T-helper 17 cell (primary cell): ENCODE measurements at places on chromosomes 7 and 10.
A peak's percentile ranks its signal among the peaks of the same experiment; 100 is the strongest.

GRCh38 chr10:86964847-86965190, 3.5 kb upstream of the ADIRF start:
- no peak for DNase-seq

DNA sequence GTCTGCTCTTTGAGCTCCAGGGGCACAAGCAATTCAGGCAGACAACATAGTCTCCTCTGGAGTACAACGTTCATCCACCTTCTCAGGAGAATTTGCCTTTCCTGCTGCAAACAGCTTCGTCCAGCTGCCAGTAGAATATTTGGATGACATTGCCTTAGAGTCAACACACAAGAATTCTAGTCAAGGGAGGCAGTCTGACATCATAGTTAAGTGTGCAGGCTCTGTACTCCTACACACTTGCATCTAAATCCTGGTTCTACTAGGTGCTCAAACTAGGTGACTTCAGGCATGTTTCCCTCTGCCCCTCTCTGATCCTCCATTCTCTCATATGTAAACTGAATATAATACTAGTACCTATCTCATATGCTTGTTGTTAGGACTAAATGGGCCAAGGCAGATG, 314.8 kb downstream of the HPSE2 start:
- DNase-seq: no peak

GRCh38 chr10:46514431-46514861, 42.0 kb downstream of the GPRIN2 start:
- no peak for DNase-seq

DNA sequence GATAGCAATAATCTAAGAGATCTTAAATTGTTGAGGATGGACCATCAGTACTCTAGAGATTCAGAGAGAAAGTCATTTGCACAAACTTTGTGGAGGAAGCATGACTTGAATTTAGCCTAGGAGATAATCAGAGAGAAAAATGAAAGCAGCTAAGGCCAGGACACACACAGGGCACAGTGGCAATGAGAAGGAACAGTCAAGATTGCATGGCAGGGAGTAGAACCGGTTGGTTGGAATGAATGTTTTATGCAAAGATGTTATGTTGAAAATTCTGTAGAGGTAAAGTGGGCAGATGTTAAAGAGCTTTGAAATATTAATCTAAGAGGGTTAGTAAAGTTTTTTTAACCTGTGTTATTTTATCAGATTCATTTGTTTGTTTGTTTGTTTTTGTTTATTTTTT, 521.8 kb downstream of the GATA3 start:
- no peak for DNase-seq

DNA sequence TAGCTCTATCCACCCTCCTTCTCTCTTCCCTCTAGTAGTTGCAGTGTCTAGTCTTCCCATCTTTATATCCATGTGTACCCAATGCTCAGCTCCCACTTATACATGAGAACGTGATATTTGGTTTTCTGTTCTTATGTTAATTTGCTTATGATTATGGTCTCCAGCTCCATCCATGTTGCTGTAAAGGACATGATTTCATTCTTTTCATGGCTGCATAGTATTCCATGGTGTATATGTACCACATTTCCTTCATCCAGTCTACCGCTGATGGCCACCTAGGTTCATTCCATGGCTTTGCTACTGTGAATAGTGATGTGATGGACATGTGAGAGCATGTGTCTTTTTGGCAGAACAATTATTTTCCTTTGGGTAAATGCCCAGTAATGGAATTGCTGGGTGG, 6.5 kb downstream of the PRSS2 start:
- no peak for DNase-seq

DNA sequence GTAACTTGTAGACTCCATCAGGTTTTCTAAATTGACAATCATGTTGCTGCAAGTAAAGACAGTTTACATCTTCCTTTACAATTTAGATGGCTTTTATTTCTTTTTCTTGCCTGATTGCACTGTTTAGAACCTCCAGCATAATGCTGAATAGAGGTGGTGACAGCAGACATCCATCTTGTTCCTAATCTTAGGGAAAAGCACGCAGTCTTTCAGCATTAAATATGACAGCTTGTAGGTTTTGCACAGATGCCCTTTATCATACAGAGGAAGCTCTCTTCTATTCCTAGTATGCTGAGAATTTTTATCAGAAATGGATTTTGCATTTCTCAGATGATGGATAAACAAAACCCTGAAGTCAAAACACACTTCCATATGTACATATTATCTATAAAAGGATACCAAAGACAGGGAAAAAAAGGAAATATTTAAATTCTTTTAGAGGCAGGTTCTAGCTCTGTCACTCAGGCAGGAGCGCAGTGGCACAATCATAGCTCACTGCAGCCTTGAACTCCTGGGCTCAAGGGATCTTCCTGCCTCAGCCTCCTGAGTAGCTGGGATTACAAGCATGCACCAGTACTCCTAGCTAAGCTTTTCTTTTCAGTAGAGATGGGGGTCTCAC, 69.1 kb upstream of the KCNIP2 start:
- DNase-seq: no peak

GRCh38 chr7:39683216-39683845, 60.0 kb downstream of the RALA start:
- DNase-seq: no peak

GRCh38 chr7:130227883-130228575, 20.4 kb downstream of the SSMEM1 start:
- no peak for DNase-seq

GRCh38 chr10:48400129-48400849, 93.8 kb downstream of the MAPK8 start:
- DNase-seq: no peak

DNA sequence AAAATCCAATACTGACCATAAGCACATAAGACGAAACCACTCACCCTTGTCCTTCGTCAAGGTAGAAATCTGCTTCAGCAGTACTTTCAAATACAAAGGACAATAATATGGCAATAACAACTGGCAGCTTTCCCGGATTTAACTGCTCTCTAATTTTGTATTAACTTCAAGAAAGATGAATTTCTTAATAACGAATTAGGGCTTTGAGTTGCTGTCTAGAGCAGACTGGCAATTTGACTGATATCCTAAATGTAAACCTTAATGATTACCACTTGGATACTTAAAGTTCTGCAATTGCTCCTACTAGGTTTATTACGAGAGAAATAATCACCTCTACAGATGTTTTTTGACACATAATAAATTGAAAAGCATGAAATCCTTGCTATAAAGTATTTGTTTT, 418.7 kb downstream of the MAGI2 start:
- no peak for DNase-seq

DNA sequence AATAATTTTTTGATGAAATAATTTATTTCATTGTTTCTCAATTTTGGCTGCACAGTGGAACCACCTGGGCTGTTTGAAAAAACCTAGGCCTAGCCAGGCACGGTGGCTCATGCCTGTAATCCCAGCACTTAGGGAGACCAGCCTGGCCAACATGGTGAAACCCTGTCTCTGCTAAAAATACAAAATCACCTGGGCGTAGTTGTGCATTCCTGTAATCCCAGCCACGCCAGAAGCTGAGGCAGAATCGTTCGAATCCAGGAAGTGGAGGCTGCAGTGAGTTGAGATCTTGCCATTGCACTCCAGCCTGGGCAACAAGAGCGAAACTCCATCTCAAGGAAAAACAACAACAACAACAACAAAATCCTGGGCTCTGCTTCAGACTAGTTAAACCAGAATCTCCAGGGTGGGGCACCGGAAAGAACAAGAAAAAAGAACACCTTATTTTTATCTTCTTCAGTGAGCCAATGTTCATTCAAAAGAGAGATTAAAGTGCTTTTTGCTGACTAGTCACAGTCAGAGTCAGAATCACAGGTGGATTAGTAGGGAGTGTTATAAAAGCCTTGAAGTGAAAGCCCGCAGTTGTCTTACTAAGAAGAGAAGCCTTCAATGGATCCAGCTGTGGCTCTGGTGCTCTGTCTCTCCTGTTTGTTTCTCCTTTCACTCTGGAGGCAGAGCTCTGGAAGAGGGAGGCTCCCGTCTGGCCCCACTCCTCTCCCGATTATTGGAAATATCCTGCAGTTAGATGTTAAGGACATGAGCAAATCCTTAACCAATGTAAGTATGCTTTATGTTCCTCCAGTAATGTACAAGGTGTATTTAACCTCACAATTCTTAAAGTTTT, at the start of gene CYP2C18:
Gene CYP2C18, plus strand, starts transcription at position 516 of the 841 bp plus-strand sequence. Its CDS starts 91 bp downstream, at position 607.
- no peak for DNase-seq

DNA sequence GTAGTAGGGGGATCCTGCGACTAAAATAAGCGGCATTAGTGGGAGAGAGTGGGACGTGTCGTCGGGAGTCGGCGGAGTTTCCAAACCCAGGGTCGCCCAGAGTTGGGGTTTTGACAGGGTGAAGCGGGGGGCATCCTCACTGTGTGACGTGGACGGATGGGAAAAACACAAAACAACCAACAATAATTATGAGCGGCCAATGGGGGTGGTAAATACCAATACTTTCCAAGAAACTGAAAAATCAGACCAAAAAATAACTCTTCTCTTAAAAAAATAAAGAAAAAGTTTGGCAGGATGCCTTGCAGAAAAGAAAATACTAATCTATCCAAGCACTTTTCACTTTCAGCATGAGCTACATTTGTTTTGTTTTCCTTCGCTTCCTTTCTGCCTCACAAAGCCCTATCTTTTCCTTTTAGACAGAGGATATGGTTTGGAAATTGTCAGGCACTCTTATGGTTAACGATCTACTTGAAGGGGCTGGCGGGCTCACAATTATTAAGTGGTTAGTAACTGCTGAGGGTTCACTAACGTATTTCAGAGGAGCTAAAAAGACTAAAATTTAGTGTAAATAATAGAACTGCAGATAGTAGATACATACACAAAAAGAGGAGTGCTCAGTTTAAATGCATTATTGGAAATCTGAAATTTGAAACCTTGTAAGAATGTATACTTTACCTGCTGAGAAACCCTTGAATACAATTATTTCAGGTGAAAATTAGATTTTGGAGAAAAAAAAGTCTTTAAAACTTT, 802 bp upstream of the CDK6 start:
- DNase-seq: no peak

GRCh38 chr7:123961771-123962170, 36.7 kb downstream of the SPAM1 start:
- no peak for DNase-seq

DNA sequence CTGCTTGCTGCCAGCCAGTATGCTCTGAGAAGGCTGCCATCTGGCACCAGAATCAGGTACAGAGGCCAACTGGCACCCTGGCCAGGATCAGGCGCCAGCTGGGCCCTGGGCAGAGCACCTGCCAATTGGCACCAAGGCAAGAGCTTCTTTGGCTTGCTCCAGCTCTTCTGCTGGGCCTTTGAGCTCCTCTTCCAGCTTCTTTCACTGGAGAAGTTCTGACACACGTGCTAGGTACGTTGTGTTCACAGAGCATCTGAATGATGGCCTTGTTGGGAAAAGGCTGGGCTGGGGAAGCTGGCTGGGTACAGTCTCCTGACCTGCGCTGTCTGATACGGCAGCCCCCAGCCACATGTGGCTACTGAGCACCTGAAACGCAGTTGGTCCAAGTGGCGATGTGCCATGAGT, 31.7 kb upstream of the OPALIN start:
- no peak for DNase-seq

DNA sequence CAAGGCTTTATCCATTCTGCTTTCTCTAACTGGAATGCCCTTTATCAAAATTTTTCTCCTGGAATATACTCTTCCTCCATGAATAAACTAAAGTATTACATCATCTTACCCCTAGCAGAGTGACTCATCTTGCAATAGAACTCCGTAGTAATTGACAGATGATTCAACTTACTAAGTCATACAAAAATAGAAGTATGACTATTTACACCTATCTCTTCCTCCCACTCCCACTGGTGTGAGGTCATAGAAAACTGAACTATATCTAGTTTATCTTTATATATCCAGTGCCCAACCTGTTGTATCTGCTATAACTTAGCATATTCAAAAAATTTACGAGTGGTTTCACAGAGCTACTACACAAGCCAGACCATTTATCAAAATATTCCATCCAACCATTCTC, 26.1 kb downstream of the ABCB1 start:
- no peak for DNase-seq

DNA sequence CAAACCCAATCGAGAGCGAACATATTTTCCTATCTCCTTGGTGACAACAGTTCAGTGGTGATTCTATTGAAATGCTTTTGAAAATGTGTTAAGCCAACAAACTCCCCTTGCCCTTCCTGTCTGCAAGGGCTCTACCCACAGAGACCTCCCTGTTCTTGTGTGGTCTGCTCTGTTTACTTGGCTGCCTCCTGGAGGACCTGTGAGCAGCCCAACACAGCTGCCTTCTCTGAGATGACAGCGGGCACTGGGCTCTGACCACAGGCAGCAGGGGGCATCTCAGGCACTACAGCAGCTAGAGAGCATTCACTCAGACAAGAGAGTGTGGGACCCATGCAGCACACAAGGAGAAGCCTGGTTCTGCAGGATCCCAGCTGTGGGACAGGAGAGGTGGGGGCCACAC, 416.4 kb downstream of the TCERG1L start:
- no peak for DNase-seq

GRCh38 chr7:129780974-129781927, 169.7 kb downstream of the NRF1 start:
- no peak for DNase-seq

GRCh38 chr7:117036053-117036669, 82.9 kb downstream of the ST7 start:
- no peak for DNase-seq

DNA sequence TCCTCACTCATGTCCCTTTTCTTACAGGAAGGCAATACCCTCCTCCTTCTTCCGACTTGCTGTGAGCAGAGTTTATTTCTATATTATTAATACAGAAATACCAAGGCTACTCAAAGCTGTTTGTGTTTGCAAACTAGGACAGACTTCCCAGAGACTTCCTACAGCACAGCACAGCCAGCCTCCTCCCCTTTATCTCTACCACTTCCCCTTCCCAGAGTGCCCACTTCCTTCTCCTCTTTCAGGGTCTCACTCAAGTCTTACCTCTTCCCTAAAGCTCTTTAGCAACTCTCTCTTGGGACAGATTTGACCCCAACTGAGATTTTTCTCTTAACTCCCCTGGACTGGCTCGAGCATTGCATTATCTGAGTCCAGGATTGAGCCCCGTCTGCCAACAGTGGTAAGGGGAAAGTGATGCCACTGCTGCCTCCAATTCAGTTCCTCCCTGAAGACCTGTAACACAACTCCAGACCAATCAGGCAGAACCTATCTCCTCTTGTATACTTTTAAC, 5.5 kb upstream of the LRGUK start:
- DNase-seq: no peak

GRCh38 chr7:101258243-101258731, 13.4 kb upstream of the FIS1 start:
- no peak for DNase-seq

GRCh38 chr10:10661176-10661575, 356.5 kb upstream of the CELF2 start:
- no peak for DNase-seq

DNA sequence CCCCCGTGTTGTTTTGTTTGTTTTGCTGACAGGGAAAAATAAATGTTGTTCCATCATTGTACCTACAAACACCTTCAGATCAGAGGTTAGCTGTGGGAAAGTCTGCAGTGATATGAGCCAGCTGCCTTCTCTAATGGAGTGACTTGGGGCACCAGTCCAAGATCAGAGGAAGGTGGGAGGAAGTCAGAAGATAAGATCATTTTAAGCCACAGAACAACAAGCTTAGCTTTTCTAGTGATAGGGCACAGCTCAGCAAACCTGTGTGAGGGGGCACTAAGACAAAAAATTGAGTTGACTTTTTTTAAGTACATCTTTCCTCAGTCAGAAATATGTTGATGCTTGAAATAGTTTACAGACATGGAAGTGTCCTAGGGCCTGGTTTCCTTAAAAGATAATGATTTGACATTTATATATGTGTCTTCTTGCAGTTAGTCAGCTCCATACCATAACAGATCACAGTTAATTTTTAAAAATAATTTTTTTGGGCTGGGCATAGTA, 240.3 kb upstream of the KAT6B start:
- peak; percentile 29 for DNase-seq

GRCh38 chr7:155316427-155317113, 18.9 kb downstream of the INSIG1 start:
- DNase-seq: no peak
